ENCODE measurements at places on chromosomes 11 and 22. TPM values are rescaled to one million over a fixed set of nuclear protein-coding genes. Genes with fewer than 3 reads are reported as not detected.

The DNAJB7 gene
- 0.25 TPM for total RNA-seq

The GGTLC2 gene
- not detected for total RNA-seq

The SLN gene
- 0.58 TPM for total RNA-seq

DNA sequence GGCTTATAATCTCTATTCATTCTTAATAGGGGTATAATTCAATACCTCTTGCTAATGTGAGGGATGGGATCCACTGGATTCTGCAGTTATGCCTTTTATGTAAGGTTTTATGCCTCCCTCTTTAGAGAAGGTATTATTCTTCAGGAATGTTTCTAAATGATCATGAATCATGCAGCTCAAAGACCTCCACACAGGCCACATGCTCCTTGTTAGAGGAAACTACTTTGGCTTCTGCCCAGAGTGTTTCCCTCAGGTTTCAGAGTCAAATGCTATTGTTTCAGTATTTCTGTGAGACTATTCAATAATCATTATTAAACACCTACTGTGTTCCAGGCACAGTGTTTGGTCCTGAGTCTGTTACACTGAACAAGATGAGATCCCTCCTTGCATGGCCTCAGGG is 115.9 kb downstream of the RAB38 start:
- no peak for DNase-seq

GRCh38 chr11:100964435-100964834 is 165.2 kb downstream of the PGR start:
- DNase-seq, result no peak

DNA sequence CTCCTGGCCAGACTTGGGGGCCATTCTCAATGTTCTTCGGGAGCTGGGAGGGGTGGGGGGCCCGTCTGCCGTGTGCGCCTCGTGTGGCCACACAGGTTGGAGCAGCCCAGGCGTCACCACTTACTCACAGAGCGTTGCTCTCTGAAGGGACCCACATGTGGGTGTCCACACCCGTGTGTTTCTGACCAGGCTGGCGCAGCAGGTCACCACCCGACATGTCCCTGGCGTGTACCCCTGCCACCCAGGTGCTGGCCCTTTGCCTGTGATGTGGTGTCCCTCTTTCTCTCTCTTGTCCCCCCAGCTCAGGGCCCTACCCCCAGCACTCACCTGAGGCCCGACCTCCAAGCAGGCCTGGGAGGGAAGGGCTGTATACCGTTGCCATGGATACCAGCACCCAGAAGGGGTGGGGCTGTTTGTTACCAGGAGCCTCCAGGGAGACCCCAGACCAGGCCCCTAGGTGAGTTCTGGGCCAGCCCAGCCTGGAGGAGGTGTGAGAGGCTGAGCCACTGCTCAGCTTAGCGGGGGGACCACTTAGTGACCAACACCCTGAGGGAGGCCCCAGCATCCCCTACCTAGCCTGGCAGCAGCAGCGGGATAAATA is 1.4 kb downstream of the LMNTD2 start:
- peak; percentile 67 for DNase-seq

DNA sequence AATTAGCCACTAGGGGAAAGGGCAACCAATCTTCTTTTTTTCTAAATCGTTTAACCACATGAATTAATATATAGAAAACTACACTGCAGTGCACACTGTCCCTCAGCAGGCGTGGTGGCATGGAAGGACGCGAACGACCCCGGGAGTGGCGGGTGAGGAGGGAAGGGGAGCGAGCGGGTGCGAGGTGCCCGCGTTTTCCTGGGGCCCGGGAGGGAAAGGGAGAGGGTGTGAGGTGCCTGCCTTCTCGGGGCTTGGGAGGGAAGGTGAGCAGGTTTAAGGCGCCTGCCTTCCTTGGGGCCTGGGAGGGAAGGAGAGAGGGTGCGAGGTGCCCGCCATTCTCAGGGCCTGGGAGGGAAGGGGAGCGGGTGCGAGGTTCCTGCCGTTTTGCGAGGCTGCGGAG is 765 bp downstream of the GAB4 start:
- no peak for DNase-seq

GRCh38 chr11:99814738-99815137 is 794.0 kb downstream of the CNTN5 start:
- DNase-seq, result no peak

- no peak for DNase-seq
Measured at GRCh38 chr11:115298300-115299012, 205.8 kb downstream of the CADM1 start.

DNA sequence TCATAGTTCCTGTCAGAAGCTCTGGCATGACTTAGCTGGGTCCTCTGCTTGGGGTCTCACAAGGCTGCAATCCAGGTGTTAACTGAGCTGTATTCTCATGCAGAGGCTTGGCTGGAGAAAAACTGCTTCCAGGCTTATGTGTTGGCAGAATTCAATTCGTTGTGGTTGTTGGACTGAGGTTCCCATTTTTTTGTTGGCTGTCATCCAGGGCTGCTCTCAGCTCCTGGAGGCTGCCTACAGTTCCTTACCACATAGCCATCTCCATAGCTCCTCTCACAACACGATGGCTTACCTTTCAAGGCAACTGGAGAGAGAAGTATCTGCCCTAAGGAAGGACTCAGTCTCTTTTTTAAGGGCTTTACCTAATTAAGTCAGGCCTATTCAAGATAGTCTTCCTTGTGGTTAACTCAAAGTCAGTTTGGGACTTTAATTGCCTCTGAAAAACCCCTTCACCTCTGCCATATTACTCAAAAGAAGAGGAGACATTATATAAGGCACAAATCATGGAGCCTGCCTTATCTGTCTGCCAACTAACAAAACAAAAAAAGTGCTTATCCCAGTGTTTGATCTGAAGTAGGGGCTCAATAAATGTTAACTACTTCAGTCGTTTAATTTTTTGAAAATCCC is 35.2 kb downstream of the OR2AG2 start:
- DNase-seq, result no peak

GRCh38 chr11:115707180-115707905 is 203.1 kb upstream of the CADM1 start:
- no peak for DNase-seq

- DNase-seq, result no peak
Measured at GRCh38 chr11:99080154-99080553, 59.4 kb downstream of the CNTN5 start.

- DNase-seq, result no peak
Measured at GRCh38 chr11:36092314-36093030, 148.6 kb downstream of the LDLRAD3 start.

GRCh38 chr11:75205564-75206020 is 35.0 kb upstream of the TPBGL start:
- DNase-seq, result no peak

All from mucosa of descending colon (tissue), 3 donors.